ENCODE measurements at places on chromosomes 6 and 20. TPM values are rescaled to one million over a fixed set of nuclear protein-coding genes. Genes with fewer than 3 reads are reported as not detected.
A peak's percentile ranks its signal among the peaks of the same experiment; 100 is the strongest.

- no peak for DNase-seq
Measured at GRCh38 chr20:20375862-20376261, 8.0 kb downstream of the INSM1 start.

DYNLT2 gene
- total RNA-seq: 4.1 TPM

HCK gene
- 7.0 TPM for total RNA-seq

DNA sequence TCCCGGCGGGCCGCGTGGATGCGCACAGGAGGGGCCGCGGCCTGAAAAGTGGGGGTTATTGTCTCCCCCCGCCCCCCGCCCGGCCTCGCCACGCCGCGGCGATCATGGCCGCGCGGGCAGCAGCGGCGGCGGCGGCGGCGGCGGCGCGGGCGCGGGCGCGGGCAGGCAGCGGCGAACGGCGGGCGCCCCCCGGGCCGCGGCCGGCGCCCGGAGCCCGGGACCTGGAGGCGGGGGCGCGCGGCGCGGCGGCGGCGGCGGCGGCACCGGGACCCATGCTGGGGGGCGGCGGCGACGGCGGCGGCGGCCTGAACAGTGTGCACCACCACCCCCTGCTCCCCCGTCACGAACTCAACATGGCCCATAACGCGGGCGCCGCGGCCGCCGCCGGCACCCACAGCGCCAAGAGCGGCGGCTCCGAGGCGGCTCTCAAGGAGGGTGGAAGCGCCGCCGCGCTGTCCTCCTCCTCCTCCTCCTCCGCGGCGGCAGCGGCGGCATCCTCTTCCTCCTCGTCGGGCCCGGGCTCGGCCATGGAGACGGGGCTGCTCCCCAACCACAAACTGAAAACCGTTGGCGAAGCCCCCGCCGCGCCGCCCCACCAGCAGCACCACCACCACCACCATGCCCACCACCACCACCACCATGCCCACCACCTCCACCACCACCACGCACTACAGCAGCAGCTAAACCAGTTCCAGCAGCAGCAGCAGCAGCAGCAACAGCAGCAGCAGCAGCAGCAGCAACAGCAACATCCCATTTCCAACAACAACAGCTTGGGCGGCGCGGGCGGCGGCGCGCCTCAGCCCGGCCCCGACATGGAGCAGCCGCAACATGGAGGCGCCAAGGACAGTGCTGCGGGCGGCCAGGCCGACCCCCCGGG, 637 bp downstream of the ARID1B start:
- peak; percentile 36 for DNase-seq

DNA sequence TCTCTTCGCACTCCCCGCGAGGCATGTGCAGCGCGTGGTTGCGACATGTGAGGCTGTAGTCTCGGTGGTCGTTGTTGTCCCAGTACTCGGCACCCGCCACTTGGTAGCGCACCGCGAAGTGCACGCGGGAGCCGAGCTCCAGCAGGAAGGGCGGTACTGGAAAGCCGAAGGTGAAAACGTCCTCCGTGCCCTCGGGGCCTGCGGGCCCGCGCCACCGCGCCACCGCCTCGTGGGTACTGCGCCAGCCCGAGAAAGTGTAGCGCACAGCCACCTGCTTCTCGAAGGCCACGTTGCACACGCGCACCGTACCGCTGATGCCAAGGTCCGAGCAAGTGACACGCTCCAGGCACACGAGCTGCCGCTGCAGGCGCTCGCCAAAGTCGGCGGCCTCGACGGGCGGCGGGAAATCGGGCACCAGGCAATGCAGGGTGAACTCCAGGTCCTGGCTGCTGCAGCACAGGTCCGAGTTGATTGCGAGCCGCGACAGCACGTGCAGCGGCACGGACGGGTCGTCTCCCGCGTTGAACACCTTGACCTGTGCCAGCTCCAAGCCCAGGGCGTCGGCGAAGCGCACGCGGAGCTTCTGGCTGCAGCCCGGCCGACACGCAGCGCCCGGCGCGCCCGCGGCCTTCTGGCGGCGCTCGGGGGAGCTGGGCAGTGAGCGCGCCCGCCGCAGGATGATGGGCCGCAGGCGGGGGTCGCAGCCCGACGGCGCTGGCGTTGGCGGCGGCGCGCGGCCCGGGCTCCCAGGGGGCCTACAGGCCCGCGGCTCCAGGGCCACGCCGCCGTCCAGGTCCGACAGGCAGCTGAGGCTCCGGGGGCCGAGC, 840 bp downstream of the PPP1R3D start:
- no peak for DNase-seq

GRCh38 chr6:118993803-118994251, 58.9 kb upstream of the MCM9 start:
- DNase-seq: no peak

POU3F2 gene
- total RNA-seq: not detected

DNA sequence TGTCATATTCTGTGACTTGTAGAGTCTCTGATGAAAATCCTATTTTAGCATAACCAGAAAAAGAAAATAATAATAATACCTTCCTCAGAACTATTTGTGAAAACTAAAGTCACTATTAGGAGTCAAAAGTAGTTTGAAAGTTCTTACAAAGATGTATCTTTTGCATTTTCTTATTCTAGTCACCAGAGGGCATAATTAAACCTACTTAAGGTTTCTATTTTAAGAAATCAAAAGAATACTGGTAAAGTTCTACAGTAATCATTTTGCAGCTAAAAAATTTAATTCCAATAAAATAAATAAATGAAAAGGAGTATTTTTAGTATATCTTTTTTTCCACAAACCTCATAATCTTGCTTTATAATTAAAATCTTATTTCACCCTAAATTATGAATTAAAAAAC, 28.0 kb upstream of the MCM9 start:
- DNase-seq: no peak

DNA sequence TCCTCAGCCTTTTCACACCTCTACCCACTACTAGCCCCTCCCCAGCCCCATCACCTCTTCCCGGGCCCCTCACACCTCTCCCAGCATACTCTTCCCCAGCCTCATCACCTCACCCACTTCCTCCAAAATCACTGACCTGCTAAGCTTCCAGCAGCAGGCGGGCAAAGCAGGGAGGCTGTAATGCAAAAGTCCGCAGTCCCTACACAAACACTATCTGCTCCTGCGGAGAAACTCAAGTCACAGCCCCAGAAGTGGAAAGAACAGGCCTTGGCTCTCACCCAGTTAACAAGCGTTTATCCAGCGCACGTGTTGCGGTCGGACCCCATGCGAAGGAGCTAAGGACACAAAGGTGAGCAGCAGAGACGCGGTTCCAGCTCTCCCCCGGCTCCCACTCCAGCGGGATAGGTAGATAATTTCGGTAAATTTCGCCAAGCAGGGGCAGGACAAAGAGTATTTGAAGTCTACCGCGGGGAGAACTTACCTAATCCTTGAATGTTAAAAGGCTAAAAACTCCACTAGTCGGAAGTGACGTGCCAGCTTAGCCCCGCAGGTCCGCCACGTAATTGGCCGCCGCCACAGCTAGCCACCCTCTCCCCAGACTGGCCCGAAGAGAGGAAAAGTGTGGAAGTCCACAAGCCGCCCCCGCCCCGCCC, 728 bp upstream of the TRIM39 start:
- peak; percentile 49 for DNase-seq

ADGRF4 gene
- total RNA-seq: 60.1 TPM

LRRC1 gene
- 62.5 TPM for total RNA-seq

GRCh38 chr6:44309092-44309491, 4.1 kb downstream of the AARS2 start:
- DNase-seq: no peak

DNA sequence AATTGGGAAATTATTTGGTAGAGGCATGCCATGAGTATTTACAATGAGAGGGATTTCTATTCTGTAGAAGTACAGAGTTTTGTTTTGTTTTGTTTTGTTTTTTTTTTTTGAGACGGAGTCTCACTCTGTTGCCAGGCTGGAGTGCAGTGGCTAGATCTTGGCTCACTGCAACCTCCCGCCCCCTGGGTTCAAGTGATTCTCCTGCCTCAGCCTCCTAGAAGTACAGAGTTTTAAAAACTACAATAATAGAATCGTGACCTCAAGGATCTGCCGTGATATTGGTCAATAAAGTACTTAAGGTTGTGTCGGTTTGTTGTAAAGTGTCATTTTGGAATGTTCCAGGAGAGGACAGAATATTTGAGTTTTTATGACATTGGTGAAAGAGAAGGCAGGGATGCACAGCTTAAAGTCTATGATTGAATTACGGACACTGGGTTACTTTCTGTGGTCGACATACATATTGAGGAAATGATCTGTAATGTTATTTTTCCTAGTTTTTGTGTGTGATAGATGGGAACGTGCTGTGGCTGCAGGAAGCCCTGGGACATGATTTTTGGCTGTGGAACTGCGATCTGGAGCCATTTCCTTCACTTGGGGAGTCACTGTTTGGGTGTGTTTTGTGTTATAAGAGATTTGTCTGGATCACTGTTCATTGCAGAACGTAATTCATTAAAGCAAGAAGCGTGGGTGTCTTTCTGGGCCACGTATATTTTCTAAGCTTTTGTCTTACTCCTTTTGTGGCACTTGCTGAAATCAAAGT, 59.6 kb downstream of the TIAM2 start:
- DNase-seq: no peak

GRCh38 chr6:3820563-3820962, 28.6 kb upstream of the FAM50B start:
- DNase-seq: peak; percentile 78

DNA sequence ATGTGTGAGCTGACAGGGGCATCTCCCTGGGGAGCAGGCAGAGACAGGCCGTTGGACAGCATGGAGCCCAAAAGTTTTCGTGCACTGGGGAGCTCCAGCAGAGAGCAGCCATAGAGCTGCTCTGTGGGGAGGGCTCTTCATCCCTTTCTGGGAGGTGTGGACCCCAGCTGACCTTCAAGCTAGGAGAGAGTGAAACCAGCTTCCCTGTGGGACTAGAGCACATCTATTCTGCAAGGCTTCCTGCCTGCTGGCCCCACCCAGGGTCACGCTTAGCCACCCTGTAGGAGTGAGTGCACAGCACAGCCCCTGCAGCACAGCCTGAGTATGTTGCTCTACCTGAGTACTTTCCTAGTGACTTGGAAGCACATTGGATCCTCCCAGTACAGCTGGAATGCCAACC, 183.3 kb downstream of the BCKDHB start:
- DNase-seq: no peak

OTOR gene
- not detected for total RNA-seq

- no peak for DNase-seq
Measured at GRCh38 chr20:56582542-56582941, 46.6 kb upstream of the TFAP2C start.

DNA sequence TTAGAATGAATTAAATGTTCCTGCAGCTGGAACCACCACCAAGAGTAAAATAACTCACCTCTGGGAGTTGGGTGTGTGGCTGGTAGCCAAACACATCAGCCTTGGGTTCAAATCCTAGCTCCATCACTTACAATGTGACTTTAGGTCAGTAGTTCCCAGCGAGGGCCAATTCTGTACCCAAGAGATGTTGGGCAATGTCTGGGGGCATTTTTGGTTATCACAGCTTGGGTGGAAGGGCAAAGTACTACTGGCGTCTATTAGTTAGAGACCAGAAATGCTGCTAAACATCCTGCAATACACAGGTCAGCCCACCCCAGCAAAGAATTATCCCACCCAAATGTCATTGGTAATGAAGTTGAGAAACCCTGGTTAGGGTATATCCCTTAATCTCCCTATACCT, 48.8 kb downstream of the SLC13A3 start:
- DNase-seq: no peak

- DNase-seq: no peak
Measured at GRCh38 chr6:10276660-10277287, 138.1 kb downstream of the TFAP2A start.

DNA sequence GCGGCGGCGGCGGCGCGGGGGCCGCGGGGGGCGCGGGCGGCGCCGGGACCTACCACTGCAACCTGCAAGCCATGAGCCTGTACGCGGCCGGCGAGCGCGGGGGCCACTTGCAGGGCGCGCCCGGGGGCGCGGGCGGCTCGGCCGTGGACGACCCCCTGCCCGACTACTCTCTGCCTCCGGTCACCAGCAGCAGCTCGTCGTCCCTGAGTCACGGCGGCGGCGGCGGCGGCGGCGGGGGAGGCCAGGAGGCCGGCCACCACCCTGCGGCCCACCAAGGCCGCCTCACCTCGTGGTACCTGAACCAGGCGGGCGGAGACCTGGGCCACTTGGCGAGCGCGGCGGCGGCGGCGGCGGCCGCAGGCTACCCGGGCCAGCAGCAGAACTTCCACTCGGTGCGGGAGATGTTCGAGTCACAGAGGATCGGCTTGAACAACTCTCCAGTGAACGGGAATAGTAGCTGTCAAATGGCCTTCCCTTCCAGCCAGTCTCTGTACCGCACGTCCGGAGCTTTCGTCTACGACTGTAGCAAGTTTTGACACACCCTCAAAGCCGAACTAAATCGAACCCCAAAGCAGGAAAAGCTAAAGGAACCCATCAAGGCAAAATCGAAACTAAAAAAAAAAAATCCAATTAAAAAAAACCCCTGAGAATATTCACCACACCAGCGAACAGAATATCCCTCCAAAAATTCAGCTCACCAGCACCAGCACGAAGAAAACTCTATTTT, 2.0 kb downstream of the FOXC1 start:
- DNase-seq: peak; percentile 81

CENPW gene
- 1.2 TPM for total RNA-seq

HUS1B gene
- not detected for total RNA-seq

DNA sequence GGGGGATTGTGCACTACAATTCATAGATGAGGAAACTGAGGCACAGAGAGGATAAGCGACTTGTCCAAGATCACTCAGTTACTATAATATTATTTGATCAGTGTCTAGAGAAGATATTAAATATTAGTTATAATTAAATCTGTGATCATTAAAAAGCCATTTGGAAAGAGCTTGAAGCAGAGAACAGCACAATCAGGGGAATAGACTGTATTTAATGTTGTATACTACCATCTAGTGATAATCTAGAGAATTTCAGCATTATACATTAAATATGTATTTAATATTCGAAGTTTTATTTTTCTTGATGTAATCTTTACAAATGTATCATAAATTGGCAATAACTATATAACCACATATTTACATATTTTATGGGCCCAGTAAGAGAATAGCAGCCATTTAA, 20.1 kb upstream of the MTCL3 start:
- no peak for DNase-seq

TRIM26 gene
- total RNA-seq: 48.1 TPM

DNA sequence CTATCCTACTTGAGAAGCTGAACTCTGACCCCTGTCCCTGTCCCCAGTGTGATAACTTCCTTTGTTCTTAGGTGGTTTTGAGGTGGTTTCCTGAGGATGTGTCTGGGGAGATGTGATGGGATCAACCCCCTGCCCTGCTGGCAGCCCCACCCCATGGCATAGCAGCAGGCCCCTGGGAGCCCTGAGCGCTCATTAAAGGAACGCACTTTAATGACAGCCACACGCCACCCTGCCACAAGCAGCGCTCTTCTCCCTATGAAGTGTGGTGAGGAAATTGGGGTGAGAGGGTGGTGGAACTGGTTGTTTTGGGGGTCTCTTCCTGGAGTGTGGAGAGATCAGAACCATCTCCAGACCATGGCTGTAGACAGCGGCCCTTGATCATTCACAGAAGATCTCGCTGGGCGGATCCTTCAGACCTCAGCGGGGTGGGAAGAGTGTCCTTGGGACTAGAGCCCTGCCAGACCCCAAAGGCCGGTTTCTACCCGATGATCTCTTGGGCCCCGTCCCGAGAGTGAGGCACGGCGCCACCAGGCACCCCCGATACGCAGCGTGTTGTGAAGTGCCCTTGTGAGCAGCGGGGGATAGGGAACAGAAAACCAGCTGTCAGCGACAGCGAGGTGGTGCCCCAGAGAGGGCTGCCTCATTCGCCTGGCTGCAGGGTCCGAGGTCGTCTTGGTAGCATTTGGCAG, 45.4 kb downstream of the SYNJ2 start:
- DNase-seq: no peak

Measured in lower leg skin (tissue), 4 donors.